Posterior cingulate gyrus (tissue), 11 donors: ENCODE measurements at places on chromosomes 5 and 9.
A peak's percentile ranks its signal among the peaks of the same experiment; 100 is the strongest.

GRCh38 chr5:153988510-153988909 lies 50.2 kb downstream of the FAM114A2 start:
- no peak for DNase-seq

DNA sequence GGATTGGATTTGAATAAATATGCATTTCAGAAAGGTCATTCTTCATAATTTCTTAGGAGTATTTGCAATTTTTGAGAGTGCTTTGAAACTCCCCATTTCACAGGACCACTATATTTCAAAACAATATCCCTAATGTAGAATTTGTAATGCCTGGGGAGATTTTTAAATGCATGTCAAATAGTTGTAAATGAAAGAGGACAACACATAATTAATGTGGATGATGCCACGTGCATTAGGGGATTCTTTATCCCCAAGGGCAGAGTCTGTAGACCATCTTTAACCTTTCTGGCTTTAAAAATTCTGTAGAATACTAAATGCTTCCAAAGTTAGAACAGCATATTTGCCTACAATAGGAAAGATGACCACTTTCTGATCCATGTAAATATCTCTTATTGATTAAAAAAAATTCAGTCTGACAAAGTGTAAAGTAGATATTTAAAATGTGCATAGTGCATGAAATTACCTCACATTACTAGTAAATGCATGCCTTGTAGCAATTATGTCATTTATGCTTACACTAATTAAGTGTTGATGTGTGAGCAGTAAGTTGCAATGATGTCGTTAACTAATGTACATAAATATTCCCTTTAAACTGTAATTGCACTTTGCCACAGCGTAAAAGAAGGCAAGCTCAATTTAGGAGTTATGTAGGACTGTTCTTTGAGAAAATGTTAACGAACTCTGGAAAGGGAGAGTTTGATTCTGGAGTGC lies 416.1 kb downstream of the PSAT1 start:
- DNase-seq, result no peak

GRCh38 chr9:128870128-128870940 lies 11.4 kb downstream of the KYAT1 start:
- DNase-seq, result no peak

- no peak for DNase-seq
Observed at GRCh38 chr9:136856079-136856476, 3.9 kb downstream of the MAMDC4 start.

DNA sequence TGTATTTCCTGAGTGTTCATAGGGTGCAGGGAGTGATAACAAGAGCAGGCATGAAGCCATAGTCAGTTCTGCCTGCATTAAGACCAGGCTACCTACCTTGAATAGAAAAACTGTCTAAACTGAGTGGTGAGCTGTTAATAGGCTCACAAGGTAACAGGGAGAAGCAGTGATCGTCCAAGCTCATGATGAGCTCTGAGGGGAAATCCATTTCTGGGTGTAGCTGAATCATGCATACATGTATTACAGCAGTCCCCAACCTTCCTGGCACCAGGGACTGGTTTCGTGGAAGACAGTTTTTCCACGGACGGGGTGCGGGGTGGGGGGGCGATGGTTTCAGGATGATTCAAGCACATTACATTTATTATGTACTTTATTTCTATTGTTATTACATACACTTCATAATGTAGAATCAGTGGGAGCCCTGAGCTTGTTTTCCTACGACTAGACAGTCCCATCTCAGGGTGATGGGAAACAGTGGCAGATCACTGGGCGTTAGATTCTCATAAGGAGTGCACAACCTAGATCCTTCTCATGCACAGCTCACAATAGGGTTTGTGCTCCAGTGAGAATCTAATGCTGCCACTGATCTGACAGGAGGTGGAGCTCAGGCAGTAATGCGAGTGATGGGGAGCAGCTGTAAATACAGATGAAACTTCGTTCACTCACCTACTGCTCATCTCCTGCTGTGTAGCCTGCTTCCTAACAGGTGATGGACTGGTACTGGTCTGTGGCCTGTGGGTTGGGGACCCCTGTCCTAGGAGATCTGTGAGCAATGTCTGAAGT lies 100.0 kb upstream of the IL6ST start:
- no peak for DNase-seq

DNA sequence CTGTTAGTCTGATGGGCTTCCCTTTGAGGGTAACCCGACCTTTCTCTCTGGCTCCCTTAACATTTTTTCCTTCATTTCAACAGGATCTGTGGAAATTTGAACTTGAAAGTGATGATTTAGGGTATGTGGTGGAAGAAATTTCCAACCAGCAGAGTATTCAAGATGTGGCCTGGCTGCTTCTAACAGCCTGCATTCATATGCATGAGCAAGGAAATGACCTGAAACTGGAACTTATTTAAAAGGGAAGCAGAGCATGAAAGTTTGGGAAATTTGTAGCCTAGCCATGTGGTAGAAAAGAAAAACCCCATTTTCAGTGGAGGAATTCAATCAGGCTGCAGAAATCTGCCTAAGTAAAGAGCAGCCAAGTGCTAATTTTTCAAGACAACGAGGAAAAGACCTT lies 41.7 kb downstream of the UNC13B start:
- no peak for DNase-seq

GRCh38 chr5:168736281-168736831 lies 157.2 kb upstream of the PANK3 start:
- DNase-seq, result no peak

DNA sequence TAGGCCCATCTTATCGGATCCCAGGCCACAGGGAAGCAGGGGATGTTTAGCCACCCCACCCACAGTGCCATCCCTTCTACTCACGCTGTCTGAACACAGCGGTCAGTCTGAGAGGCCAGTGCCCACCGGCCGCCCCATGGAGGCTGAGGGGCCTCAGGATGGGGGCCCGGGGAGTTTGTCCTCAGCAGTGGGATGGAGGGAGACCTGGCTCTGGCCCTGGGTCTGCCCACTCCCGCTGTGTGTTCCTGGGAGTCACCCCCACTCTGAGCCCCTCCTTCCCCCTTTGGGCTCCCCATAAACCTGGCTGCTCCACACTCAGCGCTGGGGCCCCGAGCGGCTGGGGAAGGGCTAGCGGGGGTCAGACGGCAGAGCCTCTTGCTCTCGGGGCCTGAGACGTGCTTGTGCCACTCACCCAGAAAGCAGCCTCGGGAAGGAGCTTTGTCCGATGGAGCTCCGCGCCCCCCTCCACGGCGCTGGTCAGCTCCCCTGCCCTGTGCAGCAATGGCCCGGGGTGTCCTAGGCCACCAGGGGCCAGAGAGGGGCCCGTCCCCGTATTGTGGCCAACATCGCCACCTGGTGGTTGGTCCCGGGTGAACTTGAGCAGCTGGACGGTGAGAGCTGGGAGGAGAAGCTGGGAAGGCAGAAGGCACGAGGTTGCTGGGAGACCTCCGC lies 10.9 kb upstream of the LAMC3 start:
- DNase-seq, result peak; percentile 76

DNA sequence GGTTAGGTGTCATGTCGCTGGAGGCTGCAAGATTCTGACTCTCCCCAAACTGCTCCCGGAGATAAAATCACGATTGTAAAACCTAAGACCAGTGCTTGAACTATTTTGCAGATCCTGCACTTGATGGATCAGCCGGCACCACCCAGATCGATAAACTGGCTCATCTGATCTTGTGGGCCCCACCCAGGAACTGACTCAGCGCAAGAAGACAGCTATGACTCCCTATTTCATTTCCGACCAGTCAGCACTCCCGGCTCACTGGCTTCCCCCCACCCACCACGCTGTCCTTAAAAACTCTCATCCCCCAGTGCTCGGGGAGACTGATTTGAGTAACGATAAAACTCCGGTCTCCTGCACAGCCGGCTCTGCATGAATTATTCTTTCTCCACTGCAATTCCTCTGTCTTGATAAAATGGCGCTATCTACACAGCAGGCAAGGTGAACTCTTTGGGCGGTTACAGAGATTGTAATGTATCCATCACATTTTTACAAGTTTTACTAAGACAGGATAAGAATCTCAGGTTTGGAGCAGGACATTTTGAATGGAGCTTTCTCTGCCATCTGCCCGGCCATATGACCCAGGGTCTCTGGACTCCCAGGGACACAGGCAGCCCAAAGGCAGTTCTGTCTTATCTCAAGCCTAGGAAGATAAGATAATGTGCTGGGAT lies 10.6 kb upstream of the PPP1R26 start:
- no peak for DNase-seq

DNA sequence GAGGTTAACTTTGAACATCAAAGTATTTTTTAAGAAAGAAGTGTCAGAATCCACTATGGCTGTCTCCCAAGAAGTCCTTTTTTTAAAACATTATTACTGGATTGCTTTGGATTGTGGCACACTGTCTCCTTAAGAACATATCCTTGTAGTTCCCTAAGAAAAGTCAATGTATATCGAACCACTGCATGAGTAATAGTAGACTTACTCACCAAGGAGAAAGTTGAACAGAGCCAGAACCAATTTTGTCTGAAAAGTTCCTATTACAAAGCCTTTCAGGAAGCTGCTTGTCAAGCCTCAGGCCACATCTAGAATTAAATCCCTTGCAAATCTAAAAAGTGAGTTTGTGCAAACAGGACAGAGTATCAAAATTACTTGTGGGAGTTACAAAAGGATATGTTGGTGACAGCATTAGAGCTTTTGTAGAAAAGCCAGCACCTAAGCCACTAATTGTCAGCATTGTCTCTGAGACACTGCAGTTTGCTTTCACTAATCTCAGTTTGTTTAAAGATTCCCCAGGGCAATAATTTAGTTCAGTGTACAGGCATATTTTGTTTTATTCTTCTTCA lies 195.4 kb downstream of the MPDZ start:
- no peak for DNase-seq

GRCh38 chr5:174555726-174556125 lies 168.7 kb upstream of the MSX2 start:
- no peak for DNase-seq
